ENCODE measurements at places on chromosomes 4 and X.
A peak's percentile ranks its signal among the peaks of the same experiment; 100 is the strongest.

DNA sequence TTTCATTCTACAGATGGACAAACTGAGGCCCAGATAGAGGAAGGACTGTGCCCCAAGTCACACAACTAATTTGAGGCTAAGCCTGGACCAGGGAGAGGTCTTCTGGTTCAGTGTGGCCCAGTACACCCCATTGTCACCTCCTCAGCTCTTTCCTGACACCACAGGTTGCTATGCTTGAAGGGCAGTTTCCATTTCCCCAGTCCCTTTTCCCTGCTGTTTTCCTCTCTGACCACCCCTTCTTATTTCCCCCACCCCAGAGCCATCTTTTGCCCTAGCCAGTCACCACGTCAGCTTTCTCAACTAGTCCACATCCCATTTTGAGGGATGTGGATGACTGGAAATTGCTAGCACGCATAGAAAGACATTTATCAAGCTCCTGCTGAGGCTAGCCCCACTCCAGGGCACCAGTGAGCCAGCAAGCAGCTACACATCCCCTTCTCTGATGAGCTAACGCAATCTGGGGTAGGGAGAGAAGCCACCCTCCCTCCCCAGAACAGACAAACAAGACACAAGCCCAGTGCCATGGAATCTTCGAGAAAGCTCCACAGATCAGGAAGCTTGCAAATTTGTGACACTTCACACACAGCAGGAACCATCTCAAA, 1.3 kb downstream of the GABRE start:
- no peak for DNase-seq

DNA sequence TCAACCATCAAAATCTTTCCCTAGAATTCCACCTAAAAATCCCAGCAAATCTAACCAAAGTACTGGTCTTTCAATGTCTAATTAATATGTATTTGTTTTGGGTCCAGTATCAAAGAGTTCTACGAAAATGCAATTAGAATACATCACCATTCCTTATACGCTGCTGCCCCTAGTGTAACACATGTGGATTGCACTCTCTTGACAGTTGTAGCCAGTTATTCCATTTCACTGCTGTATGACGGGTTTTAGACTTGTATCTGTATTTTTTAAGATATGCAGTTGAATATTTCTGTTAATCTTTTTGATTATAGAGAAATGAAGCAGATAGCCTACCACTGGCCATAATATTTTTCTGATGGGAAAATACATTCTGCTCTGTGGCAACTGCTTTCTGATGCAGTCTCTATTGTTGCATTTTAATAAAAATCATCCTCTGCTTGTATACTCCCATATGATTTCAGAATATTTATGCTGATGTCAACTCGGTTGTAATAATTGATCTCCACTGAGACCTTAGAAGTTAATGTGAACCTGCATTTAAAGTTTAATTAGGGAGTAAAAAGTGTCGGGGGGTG, 17.1 kb upstream of the PAGE2B start:
- DNase-seq: peak; percentile 25

- DNase-seq: peak; percentile 13
Measured at GRCh38 chr4:85370400-85371032, 104.4 kb upstream of the ARHGAP24 start.

DNA sequence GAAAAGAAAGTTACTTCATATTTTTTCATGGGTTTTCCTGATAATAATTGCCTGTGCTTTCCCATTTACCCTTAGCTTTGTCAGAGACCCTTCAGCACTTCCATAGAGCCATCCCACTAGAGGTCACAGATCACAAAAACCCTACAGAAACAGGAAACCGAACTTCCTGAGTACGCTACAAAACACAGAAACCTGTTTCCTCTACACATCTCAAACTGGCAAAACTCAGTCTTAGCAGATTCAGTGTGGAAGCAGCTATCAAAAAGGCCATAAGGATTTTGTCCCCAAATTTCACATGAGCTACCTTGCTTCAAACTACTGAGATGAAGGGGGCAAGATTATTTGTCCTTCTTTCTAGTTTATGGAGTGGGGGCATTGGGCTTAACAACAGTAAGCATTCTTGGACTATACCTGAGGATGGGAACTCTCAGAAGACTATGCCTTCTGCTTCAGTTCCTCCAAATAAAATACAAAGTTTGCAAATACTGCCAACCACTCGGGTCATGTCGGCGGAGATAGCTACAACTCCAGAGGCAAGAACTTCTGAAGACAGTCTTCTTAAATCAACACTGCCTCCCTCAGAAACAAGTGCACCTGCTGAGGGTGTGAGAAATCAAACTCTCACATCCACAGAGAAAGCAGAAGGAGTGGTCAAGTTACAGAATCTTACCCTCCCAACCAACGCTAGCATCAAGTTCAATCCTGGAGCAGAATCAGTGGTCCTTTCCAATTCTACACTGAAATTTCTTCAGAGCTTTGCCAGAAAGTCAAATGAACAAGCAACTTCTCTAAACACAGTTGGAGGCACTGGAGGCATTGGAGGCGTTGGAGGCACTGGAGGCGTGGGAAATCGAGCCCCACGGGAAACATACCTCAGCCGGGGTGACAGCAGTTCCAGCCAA, at the start of gene MMRN1:
MMRN1 (plus strand) TSS at position 206 of the 902 bp plus-strand sequence; CDS start at position 324, 118 bp downstream.
- DNase-seq: peak; percentile 26

GRCh38 chr4:48163746-48164145, 29.7 kb upstream of the TXK start:
- no peak for DNase-seq

Measured in GM20000 (cell line).